ENCODE measurements at places on chromosomes 3 and 15.

DNA sequence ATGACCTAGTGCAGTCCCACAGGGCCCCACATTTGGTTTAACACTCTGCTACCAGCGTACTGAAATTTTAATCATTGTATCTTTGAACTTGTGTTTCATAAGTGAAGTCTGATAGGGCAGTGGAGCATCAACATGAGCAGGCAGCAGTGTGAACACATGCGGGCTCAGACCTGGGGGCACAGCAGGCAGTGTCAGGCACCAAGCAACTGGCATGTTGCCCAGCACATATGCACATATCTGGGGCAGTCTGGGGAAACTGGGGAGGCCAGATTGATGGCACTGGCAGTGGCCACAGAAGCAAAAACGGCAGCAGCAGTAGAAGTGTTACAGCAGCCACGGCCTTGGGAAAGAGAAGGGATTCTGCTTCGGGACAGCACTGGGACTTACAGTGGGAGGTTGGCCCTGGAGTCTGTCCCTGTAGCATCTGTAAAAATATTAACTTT, 353.9 kb upstream of the KCNMB2 start:
- DNase-seq, result no peak

DNA sequence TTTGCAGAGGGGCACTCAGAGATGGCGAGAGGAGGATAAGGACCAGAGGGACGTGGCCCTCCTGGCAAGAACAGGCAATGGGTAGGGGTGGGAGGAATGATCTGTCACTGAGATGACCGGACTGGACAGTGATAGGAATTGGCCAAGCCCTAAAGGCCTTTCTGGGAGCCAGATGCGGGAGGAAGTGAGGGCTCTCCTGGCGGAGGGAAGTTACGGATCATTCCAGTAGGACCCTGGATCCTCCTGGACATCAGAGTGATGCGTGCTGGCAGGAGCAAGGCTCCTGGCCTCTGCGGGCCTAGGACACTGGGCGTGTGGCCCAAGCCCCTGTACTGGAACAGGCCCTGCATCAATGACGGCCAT, 23.4 kb downstream of the KIF7 start:
- DNase-seq, result no peak

DNA sequence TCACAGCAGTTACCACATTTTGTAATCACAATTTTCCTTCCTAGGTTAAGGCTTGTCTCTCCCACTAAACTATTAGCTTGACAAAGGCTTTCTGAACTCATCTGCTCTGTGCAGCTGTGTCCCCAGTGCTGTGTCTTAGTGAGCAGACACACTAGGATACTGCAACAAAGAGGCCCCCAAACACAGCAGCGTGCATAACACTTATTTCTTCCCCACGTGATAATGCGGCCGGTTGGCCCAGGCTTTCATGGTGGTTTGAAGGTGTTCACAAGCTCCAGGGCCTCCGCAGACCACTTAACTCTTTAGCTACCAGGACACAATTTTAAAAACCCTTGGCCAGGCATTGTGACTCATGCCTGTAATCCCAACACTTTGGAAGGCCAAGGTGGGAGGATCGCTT, 2.2 kb upstream of the HDAC11 start:
- no peak for DNase-seq

DNA sequence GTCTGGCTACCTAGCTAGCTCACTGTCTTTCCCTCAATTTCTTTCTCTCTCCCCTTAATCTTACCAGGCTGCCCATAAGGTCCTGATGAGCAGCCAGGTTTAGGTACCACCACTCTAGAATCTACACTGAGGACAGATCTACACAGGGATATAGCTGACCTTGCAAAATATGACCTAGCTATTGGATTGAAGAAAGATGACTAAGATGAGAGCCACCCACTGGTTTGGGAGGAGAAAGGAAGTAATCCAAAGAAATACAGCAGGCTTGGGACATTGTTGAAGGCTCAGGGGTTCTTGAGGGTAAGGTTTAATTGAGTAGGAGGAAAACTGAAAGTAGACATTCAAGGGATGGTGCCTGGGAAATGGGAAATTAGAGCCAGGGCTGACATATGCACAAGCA, 142.0 kb upstream of the TMC3 start:
- DNase-seq, result no peak

DNA sequence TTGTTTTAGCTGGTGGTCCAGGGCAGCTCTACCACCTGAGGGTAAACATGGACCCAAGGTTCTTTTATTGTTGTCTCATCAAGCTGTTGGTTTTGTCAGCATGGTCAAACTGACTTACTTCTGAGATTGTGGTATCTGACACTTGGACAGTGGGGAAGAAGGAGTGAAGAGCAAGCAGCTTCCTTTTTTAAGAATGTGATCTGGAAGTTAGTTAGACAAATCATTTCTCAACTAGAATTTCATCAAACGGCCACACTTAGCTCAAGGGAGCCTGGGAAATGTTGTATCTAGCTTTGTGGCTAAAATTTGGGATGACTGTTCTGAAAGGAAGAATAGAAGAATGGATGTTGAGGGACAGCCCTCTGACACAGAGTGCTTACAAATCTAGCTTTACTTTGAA, 215.2 kb downstream of the ZNF621 start:
- no peak for DNase-seq

GRCh38 chr3:51860703-51861665, at the start of gene IQCF2:
TSS of gene IQCF2 (plus strand) at chr3:51861615. CDS start at chr3:51861667, 52 bp downstream.
- DNase-seq, result no peak

DNA sequence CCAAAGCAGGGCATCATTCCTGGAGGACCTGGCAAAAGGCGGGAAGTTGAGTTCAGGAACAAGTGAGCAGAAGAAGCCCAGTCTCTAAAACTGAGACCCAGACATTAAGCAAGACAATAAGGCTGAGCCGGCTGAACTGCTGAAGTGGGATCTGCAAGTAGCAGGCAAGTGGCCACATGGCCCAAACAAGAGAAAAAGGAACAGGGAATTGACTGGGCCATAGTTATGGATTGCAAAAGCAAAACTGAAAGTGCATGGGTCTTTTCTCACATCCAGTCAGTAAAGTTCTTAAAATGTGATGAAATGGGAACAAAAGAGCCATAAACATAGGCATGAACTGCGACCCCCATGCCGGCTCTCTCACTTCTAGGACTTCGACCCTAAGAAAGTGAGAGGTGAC, 101.2 kb downstream of the SCN11A start:
- DNase-seq, result no peak

Measured in SK-N-MC (cell line).